ENCODE measurements at places on chromosomes 3 and 15.

DNA sequence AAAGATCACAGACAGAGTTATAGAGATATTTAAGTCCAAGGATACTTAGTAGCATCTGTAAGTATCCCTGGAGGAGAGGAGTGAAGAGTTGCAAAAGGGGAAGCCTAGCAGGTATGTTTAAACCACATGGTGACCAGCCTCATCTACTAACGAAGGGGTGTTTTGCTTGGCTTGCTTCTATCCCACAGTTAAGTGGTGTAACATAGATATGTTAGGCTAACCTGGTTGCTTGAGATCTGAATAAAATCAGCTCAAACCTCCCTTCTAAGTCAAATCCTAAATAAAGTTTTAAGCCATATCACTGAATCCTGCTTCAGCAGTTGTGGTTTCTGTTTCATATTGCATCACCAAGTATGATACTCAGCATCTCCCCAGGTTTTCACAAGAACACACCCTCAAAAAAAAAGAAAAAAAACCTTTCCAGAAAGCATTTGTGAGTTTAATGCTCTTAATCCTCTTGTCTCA, 880.2 kb downstream of the ROBO1 start:
- DNase-seq, result no peak

DNA sequence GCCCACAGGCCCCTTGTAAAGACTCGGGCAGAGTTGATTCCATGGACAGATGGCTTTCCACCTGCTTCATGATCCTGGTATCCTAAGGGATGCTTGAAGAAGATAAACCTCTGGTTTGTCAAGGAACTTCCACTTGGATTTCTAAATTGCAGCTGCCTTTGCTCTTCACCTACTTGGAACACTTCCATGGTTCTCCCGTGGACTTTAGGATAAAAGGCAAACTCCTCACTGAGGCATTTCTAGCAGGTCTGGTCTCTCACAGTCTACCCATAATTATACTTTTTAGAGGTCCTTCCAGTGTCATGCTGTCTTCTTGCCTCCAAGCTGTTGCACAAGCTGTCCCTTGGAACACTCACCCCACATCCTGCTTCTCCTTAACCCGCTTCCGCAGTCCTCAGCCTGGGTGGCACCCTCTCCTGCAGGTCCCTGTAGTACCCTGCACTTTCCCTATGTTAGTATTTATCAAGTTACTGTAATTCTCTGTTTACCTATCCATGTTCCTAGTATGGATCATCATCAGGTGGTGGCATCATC, 12.7 kb downstream of the TLNRD1 start:
- DNase-seq, result no peak

DNA sequence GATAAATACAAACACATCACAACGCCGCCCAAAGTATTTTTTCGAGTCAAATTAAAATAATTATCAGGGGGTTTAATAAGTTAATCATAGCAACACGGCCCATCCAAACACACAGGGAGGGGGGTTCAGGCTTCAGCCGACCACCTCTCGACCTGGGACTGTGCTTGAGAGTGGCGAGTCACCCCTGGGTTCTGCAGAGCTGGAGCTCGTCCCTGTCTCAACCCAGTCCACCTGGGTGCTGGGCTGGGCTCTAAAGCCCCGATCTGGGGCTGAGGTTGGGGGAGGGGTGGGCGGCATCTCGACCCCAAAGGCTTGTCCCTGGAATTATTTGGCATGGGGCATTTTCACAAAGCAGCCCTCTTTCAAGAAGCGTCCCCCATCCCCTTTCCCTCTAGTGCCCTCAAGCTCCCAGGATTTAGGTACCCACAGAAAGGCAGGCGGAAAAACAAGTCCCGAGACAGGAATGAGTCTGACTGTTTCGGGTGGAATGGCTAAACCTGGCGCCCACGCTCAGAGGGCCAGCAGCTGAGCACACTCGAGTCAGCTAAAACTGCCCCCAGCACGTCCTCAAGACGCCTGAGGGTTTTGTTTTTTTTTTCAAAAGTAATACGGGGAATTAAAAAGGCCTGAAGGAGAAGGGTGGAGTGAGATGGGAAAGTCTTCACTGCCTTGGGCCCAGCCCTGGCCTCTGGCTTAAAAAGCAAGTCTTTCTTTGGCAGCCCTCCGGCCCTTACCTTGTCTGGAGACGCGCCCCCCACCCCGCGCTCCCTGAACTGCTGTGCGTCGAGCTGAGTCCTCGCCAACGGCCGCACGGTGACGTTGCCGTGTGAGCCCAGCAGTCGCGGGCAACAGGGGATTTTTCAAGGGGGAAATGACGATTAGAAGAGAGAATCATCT, 32.5 kb downstream of the NR2F2 start:
- no peak for DNase-seq

DNA sequence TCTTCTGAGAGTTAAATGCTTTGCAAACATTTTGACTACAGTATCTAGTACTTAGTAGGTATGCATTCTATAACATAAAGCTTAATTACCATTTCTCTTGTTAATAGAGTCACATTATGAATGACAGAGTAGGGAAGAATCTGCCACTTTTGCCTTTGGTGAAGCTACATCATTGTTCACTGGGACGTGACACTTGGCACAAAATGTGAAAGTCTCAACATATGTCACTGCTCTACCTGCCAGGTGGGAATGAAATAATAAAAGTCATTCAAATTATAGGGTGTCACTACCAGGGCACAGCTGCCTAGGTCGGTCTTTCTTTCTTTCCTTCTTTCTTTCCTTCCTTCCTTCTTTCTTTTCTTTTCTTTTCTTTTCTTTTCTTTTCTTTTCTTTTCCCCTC, 17.6 kb downstream of the GPR87 start:
- DNase-seq, result no peak

GRCh38 chr3:99012051-99012450, 110.6 kb upstream of the DCBLD2 start:
- no peak for DNase-seq

DNA sequence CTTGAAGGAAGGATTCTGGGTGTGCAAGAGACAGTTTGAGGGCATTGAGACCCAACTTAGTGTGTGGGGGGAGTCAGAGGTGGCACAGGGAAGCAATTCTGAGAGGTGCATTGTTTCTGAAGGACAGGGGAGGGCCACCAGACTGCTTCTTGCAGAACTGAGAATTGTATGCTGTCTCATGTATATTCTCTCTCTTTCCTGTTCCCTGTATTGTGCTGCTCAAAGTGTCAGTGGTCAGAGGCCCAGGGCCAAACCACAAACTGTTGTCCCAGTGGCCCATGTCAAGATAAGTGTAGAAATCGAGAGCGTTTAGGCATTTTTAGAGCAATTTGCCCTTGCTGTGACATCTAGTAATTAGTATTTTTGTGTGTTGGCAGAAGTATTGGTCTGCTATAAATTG, 567.1 kb downstream of the EDEM1 start:
- DNase-seq, result no peak

DNA sequence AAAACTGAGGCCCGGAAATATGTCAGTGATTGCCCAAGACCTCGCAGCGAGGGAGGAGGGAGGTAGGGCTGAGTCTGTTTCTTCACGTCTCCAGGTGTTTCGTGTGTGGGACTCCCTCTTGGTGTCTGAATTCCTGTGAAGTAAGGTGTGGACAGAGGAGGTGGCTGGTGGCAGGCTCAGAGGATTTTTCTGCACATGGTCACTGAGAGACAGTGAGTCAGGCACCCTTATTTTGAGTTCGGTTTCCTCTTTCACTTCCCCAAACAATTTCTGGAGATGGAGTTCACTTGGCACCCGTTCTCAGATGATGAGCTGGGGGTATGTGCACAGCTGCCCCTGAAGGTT, 46.3 kb upstream of the VPS8 start:
- no peak for DNase-seq

DNA sequence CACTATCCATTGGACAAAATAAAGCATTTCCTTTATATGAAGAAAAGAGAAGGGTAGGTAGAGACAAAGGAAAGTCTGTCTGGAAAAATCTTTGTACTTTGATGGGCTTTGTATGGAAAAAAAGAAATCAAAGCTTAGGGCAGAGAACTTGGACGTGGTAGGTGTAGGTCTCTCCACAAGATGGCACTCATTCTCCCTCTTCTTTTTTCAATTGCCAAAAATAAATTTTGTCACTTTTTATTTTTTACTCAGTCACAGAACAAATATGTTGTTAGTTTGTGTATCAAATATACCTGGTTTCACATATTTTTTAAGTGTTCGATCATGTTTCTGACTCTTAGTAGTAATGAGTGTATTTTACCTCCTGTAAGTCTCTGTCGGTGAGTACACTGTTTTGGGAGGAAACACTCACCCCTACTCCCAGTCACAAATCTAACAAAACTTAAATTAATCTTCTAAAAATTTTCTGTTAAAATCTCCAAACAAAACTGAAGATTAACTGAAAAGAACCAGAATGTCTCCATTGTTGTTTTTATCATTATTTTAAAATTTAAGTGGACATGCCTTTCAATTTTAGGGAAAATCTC, 415.8 kb upstream of the GOLIM4 start:
- no peak for DNase-seq

- no peak for DNase-seq
Observed at GRCh38 chr3:164419220-164419619, 659.1 kb downstream of the SI start.

DNA sequence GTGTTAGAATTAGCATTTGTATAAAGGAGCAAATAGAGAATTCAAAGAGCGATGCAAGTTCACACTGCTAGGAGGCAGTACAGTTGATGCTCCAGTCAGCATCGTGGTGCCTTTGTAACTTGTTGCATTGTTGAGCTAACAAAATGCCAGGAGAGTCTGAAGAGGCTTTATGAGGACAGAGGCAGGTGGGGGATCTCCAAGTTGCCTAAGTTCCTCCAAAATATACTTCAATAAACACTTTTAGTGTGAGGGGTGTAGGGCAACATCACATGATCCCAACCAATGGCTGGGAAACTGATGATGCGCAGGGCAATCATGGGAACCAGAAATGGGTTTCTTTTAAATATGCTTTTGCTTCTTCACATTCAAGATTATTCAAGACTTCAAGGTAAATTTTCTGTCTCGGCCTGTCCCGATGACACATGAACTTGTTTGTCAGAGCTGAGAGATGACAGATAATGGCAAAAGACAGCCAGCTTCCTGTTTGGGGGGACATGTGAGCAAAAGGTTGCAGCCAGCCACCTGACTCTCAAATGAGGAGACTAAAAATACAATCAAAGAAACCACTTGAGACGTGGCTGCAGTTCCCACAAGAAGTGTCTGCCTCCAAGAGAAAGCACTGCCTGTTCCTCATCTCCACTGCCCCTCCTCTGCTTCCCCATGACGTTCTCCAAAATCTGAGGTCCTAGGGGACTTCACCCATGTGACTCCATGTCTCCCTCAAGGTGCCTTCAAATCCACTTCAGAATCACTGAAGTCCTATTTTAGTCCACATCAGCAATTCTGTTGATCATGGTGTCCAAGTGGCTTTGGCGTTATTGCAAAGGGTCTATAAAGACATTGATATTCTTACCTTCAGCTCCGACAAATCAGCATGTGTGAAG, 39.3 kb downstream of the KLHL6 start:
- DNase-seq, result peak; percentile 33

DNA sequence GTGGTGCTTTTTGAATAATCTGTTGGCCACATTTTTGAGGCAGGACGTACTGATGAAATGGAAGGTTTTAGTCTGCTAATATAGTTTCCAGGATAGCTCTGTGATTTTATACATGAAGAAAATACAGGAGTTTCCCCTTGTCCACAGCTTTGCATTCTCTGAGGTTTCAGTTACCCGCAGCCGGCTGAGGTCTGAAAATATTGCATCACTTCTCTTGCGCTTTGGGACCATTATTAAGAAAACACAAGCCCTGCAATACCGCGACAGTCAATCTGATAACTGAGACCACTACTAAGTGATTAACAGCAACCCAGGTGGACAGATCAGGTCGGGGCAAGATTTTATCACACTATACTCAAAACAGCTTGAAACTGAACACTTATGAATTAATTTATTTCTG, 33.0 kb downstream of the BLM start:
- DNase-seq, result no peak

GRCh38 chr3:133963657-133964396, 65.9 kb downstream of the SLCO2A1 start:
- no peak for DNase-seq

GRCh38 chr3:189038773-189039745, 132.7 kb upstream of the TPRG1 start:
- no peak for DNase-seq

DNA sequence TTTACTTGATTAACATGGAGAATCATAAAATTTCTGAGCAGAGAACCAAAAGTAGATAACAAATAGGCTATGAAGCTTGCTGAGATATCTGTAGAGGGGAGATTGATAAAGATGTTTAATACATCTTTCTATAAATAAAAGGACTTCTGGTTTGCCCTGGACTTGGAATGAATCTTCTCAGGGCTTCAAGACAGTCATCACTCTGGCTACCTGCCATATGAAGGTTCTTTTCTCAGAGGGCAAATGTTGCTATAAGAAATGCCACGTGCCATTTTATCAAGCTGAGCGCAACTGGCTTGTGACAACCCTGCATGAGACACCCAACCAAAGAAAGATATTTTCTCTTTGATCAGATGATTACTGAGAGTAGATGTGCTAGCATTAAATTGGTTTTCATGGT, 192.5 kb downstream of the WNT5A start:
- DNase-seq, result no peak

DNA sequence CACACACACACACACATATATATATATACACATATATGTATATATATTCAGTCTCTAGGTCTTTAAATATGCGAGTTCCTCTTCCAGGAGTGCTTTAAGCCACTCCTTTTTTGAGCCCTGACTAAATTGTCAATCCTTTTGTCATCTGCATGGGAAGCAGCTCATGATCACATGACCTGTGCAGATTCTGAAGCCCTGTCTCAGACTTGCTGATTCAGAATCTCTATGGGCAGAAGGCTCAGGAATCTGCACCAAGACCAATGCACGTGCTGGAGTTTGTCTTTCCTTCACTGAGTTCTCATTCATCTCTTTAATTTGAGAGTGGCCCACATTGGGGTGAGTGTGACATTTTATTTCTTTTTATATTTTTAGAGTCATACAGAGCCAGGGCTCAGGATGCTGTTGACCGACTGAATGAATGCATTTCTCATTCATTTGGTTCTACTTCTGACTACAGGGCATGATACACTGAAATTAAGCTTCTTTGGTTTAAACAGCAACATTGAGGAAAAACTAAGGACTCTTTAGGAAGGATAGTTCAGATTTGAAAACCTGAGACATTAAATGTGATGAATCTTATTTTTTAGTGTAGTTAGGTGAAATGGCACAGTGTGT, 307.5 kb downstream of the EDEM1 start:
- DNase-seq, result no peak

DNA sequence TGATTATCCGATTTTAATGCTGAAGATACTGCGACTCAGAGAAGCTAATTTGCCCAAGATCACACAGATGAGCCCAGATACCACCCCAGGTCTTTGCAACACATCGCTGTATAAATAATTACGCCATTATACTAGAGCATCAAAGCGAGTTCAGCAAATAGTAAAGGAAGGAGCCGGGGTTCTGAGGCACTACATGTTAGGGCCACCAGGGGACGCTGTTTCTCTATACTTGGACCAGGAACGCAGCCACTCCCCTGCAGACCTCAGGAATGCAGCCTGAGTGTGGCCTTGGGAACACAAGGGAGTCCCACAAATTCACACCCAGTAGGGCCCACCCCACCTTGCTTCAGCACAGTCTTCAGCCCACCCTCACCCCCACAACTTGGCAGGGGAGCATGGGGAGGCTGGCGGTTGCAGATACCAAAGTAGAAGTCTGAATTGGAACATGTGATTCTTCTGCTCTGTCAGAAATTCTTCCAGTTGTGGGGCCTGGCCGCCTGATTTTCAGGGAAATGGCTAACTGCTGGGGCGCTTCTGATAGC, 57.8 kb upstream of the RYK start:
- peak; percentile 61 for DNase-seq

- DNase-seq, result no peak
Observed at GRCh38 chr3:124664804-124665203, 65.4 kb upstream of the UMPS start.
